ENCODE measurements at places on chromosomes 1 and 21.

DNA sequence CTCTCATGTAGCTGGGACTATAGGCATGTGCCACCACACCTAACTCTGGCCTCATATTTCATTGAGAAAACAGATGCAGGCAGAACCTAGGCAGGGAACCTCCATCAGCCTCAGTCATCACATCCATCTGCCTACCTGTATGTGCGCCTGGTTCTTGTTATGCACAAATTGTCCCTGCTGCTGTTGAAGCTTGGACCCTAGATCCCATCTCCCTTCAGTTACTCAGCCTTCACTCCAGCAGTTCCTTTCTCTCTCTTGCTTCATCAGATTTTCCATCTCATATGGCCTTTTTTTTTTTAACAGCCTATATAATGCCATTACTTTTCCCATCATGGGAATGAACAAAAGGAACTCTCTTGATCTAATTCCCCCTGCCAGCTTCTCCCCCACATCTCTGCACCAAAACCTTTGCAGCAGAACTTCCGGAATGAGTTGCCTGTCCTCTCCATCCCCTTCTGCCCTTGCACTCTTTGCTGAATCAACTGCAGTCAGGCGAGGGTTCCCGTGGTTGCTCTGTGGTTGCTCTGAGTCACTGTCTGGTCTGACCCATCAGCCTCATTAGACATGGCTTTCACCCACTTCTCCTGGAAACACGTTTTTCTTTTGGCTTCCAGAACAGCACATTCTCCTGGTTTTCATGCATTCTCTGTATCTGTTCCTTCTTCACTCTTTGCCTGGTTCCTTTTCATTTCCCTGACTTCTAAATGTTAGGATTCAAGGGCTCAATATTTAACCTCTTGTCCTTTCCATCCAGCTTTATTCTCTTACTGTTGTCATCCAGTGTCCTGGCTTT is 41.5 kb downstream of the UBE4B start:
- DNase-seq, result no peak

DNA sequence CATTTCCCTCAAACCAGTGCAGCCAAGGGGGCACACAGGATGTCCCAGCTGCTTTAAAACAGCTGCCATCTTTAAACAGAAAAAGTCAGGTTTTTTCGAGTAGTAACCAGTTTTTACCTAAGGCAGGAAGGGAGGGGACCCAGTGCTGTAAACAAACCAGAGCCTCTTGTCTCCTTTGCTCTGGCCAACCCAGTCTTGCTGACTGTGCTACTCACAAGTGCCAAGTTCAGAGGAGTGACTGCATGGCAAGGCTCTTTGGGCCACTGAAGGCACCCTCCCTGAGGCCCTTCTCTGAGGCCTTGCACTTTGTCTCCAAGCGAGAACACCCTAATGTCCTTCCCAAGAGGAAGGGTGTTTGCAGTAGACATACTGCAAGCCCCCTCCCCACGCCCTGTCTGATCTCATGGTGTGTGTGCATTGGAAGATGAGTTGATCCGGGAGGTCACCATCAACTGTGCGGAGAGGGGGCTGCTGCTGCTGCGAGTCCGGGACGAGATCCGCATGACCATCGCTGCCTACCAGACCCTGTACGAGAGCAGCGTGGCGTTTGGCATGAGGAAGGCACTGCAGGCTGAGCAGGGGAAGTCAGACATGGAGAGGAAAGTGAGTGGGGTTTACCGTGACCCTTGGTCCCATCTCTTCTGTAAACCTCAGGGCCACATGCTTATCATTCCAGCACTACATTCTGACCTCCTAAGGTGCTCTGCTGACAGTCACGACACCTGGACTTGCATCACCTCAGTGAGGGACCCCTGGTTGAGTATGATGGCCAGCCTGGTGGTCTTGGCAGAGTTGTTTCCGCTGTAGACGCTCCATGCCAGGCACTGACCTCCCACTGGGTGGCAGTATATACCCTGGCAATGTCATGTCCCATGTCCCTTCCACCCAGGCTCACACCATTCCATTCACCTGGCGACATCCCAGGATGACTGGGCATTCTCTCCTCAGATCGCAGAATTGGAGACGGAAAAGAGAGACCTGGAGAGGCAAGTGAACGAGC is 4.7 kb downstream of the DNALI1 start:
- DNase-seq, result no peak

GRCh38 chr21:43294194-43294902 is 125.5 kb downstream of the CRYAA start:
- no peak for DNase-seq

DNA sequence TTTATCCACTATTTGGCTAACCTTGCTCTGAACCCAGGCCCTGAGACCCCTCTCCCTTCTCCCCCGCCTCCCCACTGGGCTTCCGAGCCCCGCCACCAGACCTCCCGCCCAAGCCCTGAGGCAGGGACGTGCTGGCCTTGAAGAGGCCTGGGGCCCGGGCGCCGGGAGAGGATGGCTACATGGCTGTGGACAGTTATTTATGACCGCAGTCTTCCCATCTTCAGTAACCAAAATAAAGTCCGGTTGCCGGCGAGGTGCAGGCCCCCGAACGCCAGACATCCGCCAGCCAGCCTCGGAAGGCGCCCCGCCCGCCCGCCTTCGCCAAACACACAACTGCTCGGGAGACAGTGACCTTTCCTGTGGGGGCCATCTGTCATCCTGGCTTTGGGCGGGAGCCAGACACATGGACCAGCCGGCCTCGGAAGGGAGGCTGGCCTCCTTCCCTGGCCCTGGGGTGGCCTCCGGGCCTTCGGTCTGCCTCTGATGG is 69.0 kb downstream of the DHRS3 start:
- no peak for DNase-seq

DNA sequence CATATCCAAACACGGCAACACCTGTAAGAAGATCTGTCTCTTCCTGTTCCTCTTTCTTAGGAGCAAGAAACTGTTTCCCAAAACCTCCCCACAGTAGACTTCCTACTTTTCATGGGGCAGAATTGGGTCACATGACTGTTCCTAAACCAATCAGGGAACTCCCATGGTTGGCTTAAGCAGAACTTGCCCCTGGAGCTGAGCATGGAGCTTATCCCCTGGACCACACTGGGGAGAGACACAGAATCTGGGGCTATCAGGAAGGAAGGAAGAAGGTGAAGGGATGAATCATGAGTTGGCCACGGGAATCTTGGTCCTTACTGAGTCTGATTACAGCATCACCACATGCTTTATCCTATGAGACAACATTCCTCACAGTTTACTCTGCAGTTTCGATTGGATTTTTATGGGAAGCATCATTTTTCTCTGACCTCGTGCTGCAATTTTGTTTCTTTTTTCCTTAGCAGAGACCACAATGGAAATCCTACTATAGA is 81.8 kb downstream of the CDC7 start:
- DNase-seq, result no peak

DNA sequence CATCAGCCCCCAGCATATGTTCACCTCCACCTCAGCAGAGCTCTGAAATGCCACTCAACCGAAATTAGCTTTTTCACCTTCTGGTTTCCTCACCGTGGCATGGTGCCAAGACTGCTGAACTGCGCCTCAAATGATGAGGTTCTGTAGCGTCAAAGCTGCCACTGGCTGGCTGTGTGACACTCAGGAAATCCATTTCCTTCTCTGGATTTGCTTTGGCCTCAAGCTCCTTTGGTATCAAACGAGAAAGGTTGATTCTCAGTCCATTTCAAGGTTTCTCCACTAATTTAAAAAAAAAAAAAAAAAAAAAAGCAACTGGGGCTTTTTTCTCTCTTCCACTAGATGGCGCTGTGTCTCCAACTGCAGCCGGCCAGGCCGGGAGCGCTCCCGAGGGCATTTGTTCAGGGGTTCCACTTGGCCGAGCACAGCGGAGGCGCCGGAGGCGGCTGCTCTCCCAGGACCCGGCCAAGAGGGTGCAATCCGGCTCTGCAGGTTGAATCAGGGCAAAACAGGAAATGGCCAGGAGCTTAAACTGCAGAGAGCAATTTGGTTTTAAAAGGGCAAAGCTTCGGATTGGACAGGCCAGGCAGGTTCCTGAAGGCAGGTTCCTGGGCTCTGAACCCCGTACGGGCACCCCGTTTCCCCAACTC is 26.5 kb upstream of the PLA2G2C start:
- peak; percentile 34 for DNase-seq

- DNase-seq, result no peak
Observed at GRCh38 chr1:47924270-47925048, 72.7 kb downstream of the TRABD2B start.

GRCh38 chr1:26221094-26221493 is 12.9 kb upstream of the CEP85 start:
- no peak for DNase-seq

DNA sequence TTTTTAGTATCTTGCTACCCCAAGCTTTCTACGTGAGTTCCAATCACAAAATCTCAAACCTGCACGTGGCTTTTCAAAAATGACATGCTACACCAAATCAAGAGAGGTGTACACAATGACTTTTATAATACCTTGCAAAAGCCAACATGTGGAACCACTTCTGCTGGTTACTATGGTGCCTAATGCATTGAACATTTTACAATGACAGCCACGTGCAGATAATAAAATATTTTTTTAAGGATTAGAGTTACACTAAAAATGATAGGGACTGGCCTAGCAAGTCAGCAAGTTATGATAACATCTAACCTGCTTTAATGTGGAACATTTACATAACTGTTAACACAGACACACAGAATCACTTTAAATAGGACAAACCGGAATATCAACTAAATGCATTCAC is 30.2 kb downstream of the EYA3 start:
- DNase-seq, result no peak

DNA sequence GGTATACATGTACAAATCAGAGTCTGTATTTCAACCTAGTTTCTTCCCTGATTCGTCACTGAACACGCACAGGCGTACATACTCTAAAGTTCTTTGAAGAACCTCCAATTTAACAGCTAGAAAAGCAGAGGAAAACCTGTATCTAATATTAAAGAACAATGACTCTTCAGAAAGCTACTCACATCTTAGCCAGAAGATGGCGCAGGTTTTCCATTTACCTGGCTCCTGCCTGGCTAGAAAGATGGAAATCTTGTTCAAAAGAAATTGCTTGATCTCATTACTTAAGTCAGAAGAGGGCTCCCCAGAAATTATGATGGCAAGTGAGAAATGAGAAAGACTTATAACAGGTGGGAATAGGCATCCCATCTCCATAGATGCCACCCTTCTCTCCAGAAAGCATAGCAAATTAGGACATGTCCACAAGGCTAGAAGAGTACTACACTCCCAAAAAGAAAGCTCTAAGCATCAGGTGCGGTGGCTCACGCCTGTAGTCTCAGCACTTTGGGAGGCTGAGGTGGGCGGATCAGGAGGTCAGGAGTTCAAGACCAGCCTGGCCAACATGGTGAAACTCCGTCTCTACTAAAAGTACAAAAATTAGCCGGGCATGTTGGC is 19.0 kb upstream of the L1TD1 start:
- no peak for DNase-seq

DNA sequence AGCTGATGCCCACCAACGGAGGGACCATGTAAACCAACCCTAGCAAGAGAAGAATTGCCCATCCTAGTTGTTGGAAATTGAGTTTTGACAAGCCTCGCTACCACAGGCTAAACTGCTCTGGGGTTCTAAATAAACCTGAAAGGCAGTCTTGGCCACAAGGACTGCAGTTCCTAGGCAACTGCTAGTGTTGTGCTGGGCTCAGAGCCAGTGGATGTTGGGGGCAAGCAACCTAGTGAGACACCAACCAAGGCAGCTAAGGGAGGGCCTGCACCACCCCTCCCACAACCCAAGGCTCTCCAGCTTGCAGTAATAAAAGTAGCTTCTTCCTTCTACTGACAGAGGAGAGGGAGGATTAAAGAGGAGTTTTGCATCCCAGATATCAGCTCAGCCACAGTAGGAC is 102.4 kb upstream of the PKN2 start:
- DNase-seq, result no peak

DNA sequence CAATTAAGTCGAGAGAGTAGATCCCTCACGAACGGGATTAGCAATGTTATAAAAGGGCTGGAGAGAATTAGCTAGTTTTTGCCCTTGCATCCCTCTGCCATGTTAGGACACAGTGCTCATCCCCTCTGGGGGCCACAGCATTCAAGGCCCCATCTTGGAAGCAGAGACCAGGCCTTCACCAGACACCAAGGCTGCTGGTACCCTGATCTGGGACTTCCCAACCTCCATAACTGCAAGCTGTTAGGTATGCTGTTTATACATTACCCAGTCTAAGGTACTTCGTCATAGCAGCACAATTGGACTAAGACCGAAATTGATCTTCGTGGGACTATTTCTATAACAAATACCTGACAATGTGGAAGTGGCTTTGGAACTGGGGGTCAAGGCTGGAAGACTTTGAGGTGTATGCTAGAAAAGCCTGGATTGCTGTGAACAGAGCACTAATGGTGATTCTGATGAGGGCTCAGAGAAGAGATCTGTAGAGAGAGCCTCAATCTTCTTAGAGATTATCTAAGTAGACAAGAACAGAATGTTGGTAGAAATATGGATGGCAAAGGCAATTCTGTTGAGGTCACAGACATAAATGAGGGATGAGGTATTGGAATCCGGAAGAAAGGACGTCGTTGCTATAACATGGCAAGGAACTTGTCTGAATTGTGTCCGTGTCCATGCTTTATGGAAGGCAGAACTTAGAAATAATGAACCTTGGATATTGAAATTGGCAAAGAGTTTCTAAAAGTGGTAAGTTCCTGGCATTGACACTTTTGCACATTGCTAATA is 83.8 kb upstream of the KIF26B start:
- DNase-seq, result no peak

DNA sequence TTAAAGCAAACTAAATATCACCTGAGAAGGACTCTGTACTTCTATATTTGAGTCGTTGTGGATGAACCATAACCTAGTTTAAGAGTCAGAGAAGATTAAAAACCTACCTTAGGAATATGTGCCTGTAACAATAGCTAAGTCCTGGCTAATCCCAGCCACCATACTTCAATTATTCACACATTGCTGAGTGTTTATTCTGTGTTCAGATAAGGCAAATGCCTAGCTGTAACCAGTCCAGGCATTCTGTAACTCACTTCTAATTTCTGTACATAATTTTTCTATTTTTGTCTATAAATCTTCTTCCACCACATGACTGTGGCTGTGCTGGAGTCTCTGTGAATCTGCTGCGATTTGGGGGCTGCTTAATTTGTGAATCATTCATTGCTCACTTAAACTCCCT is 441.9 kb upstream of the ADAMTS5 start:
- no peak for DNase-seq

DNA sequence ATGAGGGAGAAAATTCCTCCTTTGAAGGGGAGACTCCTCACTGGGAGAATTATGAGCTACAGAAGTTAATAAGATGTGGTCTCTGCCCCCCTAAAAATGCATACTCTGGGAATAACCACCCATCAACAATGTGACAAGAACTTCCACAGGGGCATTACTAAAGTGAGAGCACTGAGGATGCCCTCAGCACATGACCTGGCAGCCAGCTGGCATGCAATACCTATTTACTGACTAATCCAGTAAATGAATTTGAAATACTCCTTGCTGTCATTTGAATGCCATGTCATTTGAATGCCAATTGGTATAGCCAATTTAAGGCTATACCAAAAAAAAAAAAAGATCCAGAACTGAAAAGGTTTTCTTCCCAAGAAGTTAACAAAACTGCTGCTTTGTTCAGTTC is 30.8 kb downstream of the PLPP3 start:
- DNase-seq, result no peak

GRCh38 chr1:247357781-247358211 is 26.1 kb upstream of the ZNF496 start:
- no peak for DNase-seq

Measured in activated gamma-delta T cell (primary cell).